ENCODE measurements at places on chromosomes 3 and 15.

- DNase-seq: no peak
Observed at GRCh38 chr3:94529816-94530215, 467.0 kb downstream of the NSUN3 start.

GRCh38 chr3:140441006-140441405 lies 236.9 kb upstream of the TRIM42 start:
- no peak for DNase-seq

GRCh38 chr15:52254391-52254790 lies 41.2 kb downstream of the MYO5C start:
- DNase-seq: no peak

GRCh38 chr3:126448136-126448892 lies 27.4 kb downstream of the ZXDC start:
- no peak for DNase-seq

GRCh38 chr15:85607141-85607806 lies 187.5 kb downstream of the KLHL25 start:
- DNase-seq: no peak

DNA sequence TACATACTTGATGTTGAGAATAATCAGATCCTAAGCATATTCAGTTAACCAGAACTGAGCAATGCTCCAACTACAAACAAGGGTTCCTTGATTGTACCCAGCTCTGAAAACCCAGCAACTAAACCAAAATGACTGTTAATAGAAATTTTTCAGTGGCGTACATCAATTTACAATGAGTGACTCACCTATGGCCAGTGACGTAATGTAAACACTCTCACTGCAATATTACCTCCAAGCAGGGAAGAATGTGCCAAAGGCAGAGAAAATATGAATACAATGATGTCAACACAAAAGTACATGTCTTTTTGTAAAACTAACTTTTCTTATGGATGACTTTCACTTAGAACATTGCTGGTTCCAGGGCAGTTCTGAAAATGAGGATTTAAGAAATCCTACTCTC lies 611.3 kb downstream of the EDEM1 start:
- DNase-seq: no peak

- DNase-seq: no peak
Observed at GRCh38 chr3:30628901-30629590, 22.6 kb downstream of the TGFBR2 start.

GRCh38 chr3:166498446-166498845 lies 661.2 kb upstream of the BCHE start:
- no peak for DNase-seq

DNA sequence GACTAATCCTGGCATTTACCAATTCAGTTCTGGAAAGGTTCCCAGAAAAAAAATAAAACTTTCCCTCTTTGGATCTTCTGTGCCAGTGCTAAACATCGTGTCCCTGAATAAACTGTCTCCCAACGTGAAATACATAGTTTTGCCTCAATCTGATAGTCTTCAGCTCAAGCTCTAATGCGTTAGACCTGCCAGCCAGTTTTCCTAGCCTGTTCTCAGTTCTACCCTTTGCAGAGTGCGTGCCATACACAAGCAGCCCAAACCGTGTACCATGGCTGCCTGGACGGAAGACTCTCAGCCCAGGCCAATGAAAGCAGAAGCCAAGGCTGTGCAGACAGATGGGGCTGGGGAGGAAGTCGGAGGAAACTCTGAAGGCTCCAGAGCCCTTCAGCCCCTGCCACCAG lies 11.4 kb upstream of the OCA2 start:
- no peak for DNase-seq

DNA sequence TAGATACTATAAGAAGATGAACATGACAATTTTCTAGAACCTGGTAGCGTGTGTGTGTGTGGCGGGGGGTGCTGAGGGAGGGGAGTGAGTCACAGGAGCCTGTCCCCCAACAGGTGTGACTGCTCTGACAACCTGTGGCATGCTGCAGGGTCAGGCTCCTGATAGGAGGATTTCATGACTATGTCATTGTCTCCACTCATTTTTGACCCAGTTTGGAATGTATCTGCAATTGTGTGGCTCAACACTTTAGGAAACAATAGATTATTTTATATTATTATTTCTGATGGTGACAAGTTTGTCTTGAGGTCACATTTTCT lies 9.3 kb upstream of the VILL start:
- DNase-seq: no peak

DNA sequence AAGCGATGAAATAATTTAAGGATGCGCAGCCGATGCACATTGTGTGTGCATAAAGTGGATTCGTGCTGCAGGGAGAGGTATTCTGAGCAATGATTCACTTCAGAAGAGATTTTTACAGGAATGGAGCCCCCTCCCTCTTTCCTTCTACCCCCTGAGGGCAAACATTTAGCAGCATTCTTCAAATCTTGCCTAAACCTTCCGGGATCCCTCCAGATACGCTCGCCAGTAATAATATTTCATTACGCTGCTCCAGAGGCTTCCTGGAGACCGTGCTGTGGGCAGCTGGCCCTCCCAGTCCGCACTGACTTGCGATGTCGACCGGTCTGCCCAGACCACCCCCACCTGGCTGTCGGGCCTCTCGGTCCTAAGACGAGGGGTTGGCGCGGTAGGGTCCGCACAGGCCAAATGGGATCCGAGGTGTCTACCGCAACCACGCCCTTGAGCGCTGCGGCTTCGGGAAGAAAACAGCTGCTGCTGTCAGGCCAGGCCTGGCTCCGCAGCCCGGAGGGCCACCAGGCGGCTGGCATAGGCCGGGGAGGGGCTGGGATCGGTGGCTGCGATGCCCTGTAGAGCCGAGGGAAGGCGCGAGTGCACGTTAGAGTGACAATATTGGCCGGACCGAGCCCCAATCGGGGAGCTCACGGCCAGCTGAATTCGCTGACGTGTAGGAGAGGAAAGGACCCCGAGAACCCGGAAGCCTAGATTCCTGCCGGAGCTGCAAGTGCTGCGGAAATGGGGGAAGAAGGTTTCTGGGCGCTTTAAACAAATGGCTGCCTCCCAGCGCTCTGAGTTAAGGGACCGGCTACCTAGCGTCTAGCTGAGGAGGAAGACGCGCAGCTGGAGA lies 14.3 kb downstream of the ZIC4 start:
- DNase-seq: no peak

DNA sequence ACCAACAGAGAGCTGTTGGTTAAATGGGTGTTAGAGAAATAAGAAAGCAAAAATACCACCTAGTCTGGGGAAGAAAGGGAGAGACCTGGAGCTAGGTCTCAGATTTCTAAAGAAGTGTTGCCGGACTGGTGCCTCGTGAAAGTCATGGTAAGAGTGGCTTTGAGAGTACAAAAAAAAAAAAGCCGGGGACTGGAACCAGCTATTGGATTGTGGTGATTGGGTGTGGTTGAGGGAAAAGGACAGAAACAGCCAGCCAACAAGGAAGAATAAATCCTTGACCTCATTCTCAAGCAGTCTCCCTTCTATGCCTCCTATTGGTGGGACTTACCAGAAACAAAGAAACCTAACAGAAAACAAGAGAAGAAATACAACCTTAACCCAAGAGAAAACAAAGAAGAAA lies 346.4 kb upstream of the KCNMB2 start:
- DNase-seq: no peak

- DNase-seq: no peak
Observed at GRCh38 chr3:141853629-141854168, 22.7 kb upstream of the ATP1B3 start.

DNA sequence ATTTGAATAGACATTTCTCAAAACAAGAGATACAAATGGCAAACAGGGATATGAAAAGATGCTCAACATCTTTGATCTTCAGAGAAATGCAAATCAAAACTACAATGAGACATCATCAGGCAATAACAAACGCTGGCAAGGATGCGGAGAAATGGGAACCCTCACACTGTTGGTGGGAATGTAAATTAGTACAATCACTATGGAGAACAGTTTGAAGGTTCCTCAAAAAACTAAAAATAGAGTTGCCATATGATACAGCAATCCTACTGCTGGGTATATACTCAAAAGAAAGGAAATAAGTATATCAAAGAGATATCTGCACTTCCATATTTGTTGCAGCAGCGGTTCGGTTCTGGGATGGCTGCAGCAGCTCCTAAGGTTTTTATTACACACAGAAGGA lies 16.8 kb upstream of the LARS2 start:
- DNase-seq: no peak

- no peak for DNase-seq
Observed at GRCh38 chr15:76286271-76286879, 24.9 kb downstream of the ETFA start.

- DNase-seq: no peak
Observed at GRCh38 chr3:184659797-184660301, 52.0 kb downstream of the MAGEF1 start.

GRCh38 chr15:45719490-45719889 lies 84.7 kb downstream of the SQOR start:
- no peak for DNase-seq

- DNase-seq: no peak
Observed at GRCh38 chr15:31271711-31272557, 54.7 kb upstream of the KLF13 start.

- no peak for DNase-seq
Observed at GRCh38 chr15:78808550-78808949, 2.7 kb downstream of the ADAMTS7 start.

- DNase-seq: no peak
Observed at GRCh38 chr3:52218454-52218853, 7.0 kb downstream of the TLR9 start.

GRCh38 chr3:195207056-195207455 lies 63.9 kb downstream of the XXYLT1 start:
- DNase-seq: no peak

- no peak for DNase-seq
Observed at GRCh38 chr3:187361835-187362234, 6.3 kb upstream of the RTP4 start.
